ENCODE measurements at places on chromosomes 1 and 21. TPM values are rescaled to one million over a fixed set of nuclear protein-coding genes. Genes with fewer than 3 reads are reported as not detected.

- H3K27me3 ChIP-seq, result peaks cover 41% of the 10 kb centered on the region
- H3K4me1 ChIP-seq, result peaks cover 4% of the 10 kb centered on the region
- peaks cover 2% of the 10 kb centered on the region for H3K36me3 ChIP-seq
- no peak for DNase-seq
- H3K4me3 ChIP-seq, result no peak overlapping the region
- H3K27ac ChIP-seq, result no peak overlapping the region
Measured at GRCh38 chr1:232519186-232519585, 110.7 kb downstream of the SIPA1L2 start.

GRCh38 chr1:15276691-15277446 lies 29.8 kb downstream of the FHAD1 start:
- H3K4me1 ChIP-seq, result peaks cover 8% of the 10 kb centered on the region
- H3K27me3 ChIP-seq, result peaks cover 19% of the 10 kb centered on the region
- no peaks in the 10 kb centered on the region for H3K36me3 ChIP-seq
- DNase-seq, result no peak
- H3K4me3 ChIP-seq, result no peak overlapping the region

DNA sequence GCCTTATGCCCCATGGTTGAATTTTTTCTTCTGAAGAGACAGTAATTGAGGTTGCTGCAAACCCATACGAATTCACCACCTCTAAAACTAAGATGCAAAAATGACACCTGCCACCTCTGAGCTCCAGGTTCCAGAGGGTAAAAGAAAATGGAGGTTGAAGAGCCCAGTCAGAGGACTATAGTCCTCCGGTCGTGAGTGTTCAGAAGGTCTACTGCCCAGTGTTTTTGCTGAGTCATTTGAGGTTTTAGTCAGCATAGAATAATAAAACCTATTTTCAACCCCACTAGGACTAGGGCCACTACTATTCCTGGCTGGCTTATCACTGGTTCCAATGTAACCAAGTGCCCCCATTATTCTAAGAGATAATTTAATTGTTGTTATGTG lies 12.9 kb upstream of the SLAMF7 start:
- H3K27me3 ChIP-seq, result no peaks in the 10 kb centered on the region
- no peak overlapping the region for H3K27ac ChIP-seq
- no peak for DNase-seq
- H3K4me3 ChIP-seq, result no peak overlapping the region
- H3K4me1 ChIP-seq, result peaks cover 15% of the 10 kb centered on the region

GRCh38 chr21:43609501-43610340 lies 49.6 kb downstream of the HSF2BP start:
- no peaks in the 10 kb centered on the region for H3K36me3 ChIP-seq
- peaks cover 9% of the 10 kb centered on the region for H3K4me1 ChIP-seq
- no peak overlapping the region for H3K27ac ChIP-seq
- peaks cover 7% of the 10 kb centered on the region for H3K27me3 ChIP-seq

DNA sequence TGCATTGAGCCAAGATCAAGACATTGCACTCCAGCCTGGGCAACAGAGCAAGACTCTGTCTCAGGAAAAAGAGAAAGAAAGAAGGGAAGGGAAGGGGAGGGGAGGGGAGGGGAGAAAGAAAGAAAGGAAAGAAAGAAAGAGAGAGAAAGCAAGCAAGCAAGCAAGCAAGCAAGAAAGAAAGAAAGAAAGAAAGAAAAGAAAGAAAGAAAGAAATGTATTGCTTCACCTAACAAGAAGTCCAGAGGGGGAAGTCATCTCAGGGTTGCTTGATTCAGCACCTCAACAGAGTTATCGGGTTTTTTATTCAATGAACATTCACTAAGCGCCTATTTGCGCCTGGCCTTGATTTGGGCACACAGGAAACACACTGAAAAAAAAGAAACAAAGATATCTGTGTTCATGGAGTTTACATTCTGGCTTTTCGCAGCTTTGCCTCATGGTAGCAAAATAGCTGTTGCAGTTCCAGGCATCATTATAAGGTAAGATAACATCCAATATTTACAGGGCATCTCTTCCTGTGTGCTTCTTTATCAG lies 8.2 kb upstream of the RCSD1 start:
- DNase-seq, result no peak
- H3K27ac ChIP-seq, result peak overlapping the region; percentile 8
- peaks cover 8% of the 10 kb centered on the region for H3K36me3 ChIP-seq
- peaks cover 83% of the 10 kb centered on the region for H3K4me1 ChIP-seq

DNA sequence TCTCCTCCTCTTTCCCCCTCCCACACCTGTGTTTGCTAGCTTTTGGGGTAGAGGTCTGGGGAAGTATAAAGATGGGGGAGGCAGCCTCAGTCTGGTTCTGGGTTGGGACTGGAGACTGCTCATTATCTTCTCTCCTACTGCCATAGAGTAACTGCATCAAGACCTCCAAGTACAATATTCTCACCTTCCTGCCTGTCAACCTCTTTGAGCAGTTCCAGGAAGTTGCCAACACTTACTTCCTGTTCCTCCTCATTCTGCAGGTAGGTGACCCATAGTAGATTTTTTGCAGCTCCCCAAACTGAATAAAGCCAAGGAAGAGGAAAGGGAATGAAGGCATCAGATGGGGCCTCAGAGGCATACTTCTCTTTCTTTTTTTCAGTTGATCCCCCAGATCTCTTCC lies 5.3 kb downstream of the ATP8B2 start:
- peaks cover 74% of the 10 kb centered on the region for H3K4me1 ChIP-seq
- peaks cover 3% of the 10 kb centered on the region for H3K27me3 ChIP-seq
- peaks cover 34% of the 10 kb centered on the region for H3K36me3 ChIP-seq
- H3K4me3 ChIP-seq, result peak overlapping the region; percentile 36

DNA sequence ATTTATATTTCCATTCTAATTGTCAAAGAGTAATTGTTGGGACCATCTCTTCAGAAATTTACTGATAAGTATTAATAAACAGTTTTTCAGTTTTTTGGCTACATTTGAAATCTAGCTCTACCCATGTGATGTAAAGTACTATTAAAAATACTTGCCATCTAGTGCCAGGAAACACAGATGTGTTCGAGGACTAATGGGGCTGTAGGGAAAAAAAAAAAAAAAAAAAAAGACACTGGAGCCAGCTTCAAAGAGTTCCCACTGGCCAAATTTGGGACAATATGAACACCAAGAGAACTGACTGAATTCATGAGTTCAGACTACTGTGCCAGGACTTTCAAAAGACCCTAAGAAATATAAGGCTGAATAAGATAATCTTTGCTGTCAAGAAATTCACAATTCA lies 65.2 kb upstream of the GFI1 start:
- peaks cover 26% of the 10 kb centered on the region for H3K4me1 ChIP-seq
- peaks cover 30% of the 10 kb centered on the region for H3K36me3 ChIP-seq
- H3K27me3 ChIP-seq, result no peaks in the 10 kb centered on the region

CLIC6 gene
- not detected for total RNA-seq

STPG1 gene
- 5.1 TPM for total RNA-seq

CRYZ gene
- 16.8 TPM for total RNA-seq

CDCA8 gene
- total RNA-seq, result 33.5 TPM

C1orf53 gene
- 1.3 TPM for total RNA-seq
